Naive thymus-derived CD8-positive, alpha-beta T cell (primary cell): ENCODE measurements at places on chromosomes 11 and 22.

- DNase-seq, result no peak
Measured at GRCh38 chr11:11553573-11553972, 68.2 kb downstream of the GALNT18 start.

- DNase-seq, result no peak
Measured at GRCh38 chr11:30045921-30046577, 29.2 kb upstream of the KCNA4 start.

- DNase-seq, result no peak
Measured at GRCh38 chr11:60378354-60378753, at the start of gene MS4A7. Gene MS4A7, plus strand, starts transcription at chr11:60378532. Its CDS starts 4,610 bp downstream, at chr11:60383142.

GRCh38 chr22:26542831-26543230 is 30.6 kb upstream of the TFIP11 start:
- DNase-seq, result no peak

DNA sequence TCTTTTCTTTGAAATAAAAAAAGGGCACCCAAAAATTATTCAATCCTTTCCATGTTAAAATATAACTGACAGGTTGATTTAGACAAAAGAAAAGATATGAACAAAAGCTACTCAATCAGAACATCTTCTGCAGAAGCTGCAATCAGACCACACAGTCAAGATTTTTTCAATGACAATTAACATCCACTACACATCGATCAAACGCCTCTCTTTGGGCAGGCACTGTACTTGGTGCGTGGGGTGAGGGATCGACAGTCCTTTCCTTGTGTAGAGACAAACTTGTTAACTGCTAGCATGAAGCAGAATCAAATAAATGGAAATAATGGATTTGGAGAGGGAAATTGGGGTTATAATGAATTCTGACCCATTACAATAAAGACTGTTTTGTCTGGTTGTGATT is 71.2 kb upstream of the SESN3 start:
- DNase-seq, result no peak

GRCh38 chr22:43270314-43270908 is 72.8 kb downstream of the SCUBE1 start:
- no peak for DNase-seq

DNA sequence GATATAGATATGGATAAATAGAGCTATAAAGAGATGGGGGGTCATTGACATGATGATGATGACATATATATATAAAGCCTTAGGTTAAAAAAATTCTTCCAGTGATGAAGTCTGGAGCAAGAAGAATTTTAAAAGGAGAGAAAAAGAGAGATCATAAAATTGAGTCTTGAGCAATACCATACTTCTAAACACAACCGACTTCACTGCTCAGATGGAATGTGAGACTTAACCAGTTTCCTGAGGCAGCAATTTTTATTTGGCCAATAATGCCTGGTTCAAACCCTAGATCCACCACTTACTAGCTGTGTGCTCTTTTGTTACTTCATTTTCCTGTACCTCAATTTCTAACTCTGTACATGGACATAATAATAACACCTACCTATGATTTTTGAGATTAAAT is 229.5 kb downstream of the TTC28 start:
- DNase-seq, result no peak

DNA sequence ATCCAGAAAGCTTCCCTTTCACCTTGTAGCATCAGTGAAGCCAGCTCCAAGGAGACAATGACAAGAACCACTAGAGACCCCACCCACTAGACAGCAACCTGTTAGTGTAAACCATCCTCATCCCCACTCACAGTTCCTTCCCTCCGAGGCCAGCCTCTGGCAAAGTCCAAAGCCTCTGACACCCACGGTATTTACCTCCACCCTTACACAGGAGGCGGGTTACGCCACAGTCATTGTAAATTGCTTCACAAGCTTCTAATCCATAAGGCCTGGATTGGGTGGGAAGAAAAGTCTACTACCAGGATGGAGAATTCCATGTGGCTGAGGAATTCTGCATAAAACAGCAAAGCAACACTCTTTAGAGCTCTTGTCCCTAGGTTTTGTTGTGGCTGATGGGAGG is 287.4 kb downstream of the BUD13 start:
- no peak for DNase-seq
